ENCODE measurements at places on chromosomes 7 and 10. TPM values are rescaled to one million over a fixed set of nuclear protein-coding genes. Genes with fewer than 3 reads are reported as not detected.

DNA sequence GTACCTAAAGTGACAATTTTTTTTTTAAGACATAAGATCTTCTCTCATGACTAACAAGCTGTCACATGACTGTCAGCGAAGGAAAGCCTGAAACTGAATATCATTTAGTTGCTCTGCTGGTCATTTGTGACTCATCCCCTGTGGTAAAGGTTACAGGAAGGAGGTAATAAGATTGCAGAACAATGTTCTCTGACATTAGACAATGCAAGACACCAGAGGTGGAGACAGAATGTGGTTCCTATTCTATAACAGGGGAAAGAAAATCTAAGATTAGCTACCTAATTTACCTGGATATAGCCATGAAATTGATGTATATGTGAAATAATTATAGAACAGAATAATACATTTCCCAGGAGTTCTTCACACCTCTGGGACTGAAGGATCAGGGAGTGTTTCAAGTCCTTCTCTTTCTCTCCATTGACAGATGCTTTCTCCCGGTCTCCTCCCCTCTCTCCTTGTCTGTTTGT lies 47.7 kb downstream of the LRGUK start:
- no peak for DNase-seq

DNA sequence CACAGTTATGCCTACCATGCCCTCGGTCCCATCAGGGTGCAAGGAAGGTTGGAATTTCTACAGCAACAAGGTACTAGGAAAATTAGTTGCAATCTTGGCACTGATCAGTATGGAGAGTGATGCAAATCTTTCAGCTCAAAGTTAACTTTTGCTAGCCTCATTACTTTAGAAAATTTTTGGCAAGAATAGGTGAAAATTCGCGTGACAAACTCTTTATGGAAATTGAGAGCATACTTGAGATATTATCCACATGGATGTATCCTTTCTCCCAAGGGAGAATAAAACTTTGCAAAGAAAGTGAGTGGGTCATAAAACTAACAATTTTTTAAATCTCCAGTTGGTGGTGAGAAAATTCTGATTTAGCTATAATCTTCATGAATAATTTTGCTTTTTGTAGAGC lies 71.1 kb upstream of the SLC39A12 start:
- no peak for DNase-seq

GRCh38 chr7:131462059-131462458 lies 94.4 kb downstream of the PODXL start:
- DNase-seq: no peak

DNA sequence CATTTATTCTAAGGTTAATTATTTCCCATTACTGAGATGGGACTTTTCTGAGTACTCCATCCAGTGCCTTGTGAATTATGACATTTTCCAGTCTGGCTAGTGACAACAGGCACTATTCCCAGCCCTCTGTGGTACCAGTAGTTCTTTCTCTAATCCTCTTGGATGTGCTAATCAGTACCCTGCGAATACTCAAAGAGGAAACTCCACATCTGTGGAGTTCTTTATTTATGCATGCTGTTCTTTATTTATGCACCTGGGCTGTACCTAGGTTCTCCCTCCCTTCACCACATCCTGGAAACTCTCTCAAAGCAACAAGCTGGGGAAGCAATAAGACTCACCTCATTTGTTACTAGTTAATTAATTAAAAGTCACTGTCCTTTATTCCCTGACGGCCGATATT lies 83.5 kb downstream of the TSPAN12 start:
- no peak for DNase-seq

DNA sequence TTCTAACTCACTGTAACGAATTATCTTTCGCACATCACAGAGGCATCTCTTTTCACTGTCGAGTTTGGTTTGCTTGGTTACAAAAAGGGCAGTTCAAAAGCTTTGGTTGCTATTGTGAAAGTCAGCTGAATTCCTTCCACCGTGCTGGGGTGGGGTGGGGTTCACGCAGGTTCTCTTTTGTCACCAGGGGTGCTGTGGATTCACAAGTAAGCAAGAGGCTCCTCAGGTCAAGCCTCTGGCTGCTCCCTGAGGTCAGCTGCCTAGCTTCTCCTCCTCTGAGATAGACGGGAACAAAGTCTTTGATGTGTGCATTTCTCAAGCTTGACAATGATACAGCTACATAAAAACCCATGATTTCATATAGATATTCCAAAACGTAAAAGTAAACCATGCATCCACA lies 47.7 kb downstream of the EGFR start:
- DNase-seq: no peak

DNA sequence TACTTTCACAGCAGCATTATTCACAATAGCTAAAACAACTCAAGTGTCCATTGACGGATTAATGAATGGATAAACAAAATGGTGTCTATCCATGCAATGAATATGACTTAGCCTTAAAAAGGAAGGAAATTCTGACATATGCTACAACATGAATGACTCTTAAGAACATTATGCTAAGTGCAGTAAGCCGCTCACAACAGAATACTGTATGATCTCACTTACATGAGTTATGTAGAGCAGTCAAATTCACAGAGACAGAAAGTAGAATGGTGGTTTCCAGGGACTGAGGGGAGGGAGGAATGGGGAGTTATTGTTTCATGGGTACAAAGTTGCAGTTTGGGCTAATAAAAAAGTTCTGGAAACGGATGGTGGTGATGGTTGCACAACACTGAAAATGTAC lies 282.0 kb downstream of the GRID1 start:
- no peak for DNase-seq

DNA sequence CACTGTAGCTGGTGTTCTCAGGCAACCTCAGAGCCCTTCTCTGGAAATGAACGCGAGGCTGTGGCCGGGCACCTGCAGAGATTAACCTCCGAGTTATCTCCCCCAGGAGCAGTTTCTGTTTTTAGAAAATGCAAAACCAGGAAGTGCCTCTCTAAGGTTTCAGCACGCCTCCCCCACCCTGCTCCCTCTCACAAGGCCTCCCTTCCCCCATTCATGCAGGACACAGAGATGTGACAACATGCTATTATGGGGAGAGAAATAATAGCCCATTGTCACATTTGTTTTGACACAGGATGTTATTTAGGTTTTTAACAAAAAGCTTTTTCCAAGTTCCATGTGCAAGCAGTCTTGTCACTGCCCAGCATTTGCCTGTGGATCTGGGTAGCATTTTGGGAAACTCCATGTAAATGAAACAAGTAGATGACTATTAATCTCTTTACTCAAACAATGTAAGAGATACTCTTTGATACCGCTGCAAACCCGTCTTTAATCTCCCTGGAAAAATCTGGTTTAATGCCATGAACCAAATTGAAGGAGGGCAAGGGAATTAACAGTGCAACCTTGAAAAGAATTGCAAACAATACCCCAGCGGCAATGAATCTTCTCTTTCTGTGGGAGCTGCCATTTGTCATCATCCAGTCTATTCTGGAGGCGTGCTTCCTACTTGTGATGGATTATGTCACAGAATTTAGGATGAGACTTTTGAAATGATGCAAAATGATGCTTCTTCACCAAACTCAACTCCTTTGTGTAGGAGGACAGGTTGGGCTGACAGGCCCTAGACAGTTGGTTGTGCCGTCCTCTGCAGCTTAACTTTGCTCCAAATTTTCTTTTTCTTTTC lies 86.5 kb upstream of the NMT2 start:
- no peak for DNase-seq

DNA sequence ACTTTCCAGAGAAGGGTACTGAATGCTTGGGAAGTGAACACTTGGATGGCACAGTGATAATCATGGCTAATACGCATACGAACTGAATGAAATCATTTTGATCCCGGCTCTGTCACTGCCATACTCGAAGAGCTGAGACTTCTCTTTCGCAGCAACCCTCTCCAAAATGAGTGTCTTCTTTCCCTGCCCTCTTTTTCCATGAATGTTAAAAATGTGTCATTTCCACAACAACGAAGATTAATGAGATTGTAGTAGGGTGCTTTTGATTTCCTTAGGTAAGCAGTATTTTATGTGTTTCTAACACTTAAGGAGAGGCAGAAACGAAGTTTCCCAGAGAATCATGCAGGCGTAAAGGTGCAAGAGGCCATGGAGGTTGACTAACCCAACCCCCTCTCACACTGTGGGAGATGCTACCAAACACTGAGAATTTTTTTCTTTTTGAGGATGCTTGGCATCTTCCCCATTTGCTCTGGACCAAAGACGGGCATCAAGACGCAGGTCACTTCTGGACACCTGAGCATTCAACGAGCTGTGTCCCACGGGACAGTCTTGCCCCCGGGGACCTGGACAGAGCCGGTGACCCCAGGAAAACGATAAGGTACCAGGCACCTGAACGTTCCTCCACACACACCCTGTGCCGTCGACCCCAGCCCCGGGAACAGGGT lies 823 bp downstream of the COPG2 start:
- DNase-seq: no peak

DNA sequence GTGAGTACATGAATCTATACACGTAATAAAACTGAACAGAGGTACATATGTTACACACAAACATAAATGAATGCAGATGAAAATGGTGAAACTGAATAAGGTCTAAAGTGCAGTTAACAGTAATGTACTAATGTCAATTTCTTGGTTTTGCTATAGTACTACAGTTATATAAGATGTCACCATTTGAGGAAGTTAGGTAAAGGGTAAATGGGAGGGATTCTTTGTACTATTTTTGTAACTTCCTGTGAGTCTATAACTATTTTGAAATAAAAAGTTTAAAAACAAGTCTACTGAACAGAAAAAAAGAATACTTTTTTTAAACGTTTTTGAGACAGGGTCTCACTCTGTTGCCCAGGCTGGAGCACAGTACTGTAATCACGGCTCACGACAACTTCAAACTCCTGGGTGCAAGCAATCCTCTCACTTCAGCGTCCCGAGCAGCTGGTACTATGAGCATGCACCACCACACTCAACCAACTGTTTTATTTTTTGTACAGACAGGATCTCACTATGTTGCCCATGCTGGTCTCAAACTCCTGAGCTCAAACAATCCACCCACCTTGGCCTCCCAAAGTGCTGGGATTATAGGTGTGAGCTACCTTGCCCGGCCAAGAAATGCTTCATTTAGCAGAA lies 71.5 kb downstream of the WAPL start:
- no peak for DNase-seq

DNA sequence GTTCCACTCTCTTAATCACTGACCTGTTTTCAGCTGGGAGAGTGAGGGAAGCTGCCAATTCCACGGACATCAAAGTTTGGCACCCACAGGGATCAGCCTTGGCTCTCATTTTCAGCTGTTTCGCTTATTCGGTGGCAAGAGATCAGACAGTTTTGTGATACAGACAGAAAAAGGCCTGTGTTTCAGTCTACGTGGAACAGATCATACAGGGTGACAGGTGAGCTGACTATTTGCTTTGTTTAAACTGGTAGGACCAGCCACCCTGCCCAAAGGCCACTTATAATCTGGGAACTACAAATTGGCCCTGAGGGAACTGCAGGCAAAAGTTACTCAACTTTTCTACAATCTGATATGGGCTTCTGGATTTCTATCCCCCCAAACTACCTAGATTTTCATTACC lies 128.6 kb downstream of the ZNF467 start:
- no peak for DNase-seq

DNA sequence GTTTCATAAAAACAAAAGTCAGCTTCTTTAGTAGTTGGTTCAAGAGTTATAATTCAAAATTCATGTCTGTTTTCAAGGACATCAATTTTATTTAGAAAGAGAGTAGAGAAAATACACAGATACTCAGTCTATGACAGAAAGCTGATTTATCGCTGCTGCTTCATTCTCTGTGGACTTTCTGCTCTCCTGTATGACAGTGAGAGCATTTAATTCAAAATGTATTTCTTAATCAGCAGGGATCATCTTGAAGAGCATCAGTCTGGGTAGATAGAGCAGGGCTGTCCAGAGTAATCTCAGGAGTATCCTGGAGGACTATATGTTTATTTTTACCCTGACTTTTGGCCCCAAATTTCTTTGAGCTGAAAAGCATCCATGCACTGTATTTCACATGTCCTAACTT lies 1676.7 kb downstream of the REEP3 start:
- DNase-seq: no peak

- no peak for DNase-seq
These were observed 63.8 kb downstream of the KLHDC10 start for GRCh38 chr7:130134106-130134636.

GRCh38 chr10:130137090-130137448 lies 878 bp downstream of the GLRX3 start:
- DNase-seq: no peak

DNA sequence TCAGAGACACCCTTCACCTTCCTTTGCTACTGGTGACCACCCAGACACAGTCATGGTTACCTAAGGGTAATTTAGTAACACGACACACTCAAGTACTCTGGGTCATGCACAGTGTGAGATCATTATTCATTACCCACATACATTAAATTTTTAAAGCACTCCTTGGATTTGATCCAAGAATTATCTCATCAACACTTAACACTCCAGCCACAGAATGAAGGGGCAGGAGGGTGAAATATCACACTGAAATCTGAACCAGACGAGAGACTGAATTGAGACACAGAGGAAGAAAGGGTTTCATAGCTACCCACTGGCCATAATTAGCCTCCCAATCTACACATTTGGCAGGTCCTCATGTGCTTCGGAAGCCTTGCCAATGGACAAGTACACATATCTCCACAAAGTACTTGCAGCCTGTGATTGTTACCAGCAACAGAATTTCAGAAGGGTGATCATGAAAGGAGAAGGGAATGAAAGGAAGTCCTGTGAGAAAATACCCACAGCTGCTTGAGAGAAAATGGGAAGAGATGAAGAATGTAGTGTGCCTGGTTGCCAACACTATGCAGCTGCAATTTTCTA lies 189.3 kb downstream of the POLR1F start:
- no peak for DNase-seq

- no peak for DNase-seq
These were observed 143.0 kb downstream of the RSU1 start for GRCh38 chr10:16674147-16674703.

GRCh38 chr7:93178213-93178612 lies 30.0 kb upstream of the SAMD9L start:
- no peak for DNase-seq

CRYGN gene
- polyA plus RNA-seq: 0.55 TPM

TAS2R3 gene
- 2.5 TPM for polyA plus RNA-seq

HMX3 gene
- not detected for polyA plus RNA-seq

CNPY4 gene
- 39.7 TPM for polyA plus RNA-seq

PTPN12 gene
- polyA plus RNA-seq: 154 TPM

MUC12 gene
- polyA plus RNA-seq: 0.85 TPM

CCDC172 gene
- polyA plus RNA-seq: not detected

AS3MT gene
- 18.3 TPM for polyA plus RNA-seq

ZNF425 gene
- polyA plus RNA-seq: 6.0 TPM

TDRD1 gene
- 0.19 TPM for polyA plus RNA-seq

FOXI2 gene
- not detected for polyA plus RNA-seq

Data from right lung (tissue), 10 donors.